ENCODE measurements at places on chromosomes 4 and X.

GRCh38 chr4:53361451-53361850, 4.4 kb downstream of the SCFD2 start:
- DNase-seq = no peak

- peak; percentile 24 for DNase-seq
Observed at GRCh38 chr4:32022071-32022470, 1301.9 kb downstream of the PCDH7 start.

DNA sequence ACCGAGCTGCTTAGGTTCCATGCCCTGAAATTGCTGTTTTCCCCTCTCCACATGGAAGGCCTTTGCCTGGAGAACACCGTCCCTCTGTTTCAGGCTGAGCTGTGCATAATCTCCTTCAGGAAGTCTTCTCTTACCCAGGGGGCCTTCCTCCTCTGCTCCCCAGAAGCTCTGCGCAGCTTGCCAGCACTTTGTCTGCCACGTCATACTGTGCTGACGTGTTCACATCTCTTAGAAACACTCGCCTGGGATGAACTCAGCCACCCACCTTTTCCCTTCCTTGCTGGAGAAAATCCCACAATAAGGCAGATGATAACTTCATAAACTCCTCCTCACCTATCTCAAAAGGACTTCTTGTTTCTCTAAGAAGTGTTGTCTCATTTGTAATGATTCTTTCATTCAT, 110.7 kb downstream of the ARHGAP10 start:
- no peak for DNase-seq

DNA sequence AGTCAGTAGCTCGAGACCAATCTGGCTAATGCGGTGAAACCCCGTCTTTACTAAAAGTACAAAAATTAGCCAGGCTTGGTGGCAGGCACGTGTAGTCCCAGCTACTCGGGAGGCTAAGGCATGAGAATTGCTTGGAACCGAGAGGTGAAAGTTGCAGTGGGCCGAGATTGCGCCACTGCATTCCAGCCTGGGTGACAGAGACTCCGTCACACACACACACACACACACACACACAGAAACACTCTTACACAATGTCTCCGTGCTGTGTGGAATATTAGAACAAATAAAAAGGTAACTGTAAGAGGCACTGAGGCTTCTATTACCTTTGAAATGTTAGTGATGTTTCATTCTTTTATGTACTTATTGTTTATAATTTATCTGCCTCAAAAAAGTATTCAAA, 326.6 kb downstream of the GPAT3 start:
- no peak for DNase-seq

Measured in M059J (cell line).